ENCODE measurements at places on chromosomes 6 and 20.

DNA sequence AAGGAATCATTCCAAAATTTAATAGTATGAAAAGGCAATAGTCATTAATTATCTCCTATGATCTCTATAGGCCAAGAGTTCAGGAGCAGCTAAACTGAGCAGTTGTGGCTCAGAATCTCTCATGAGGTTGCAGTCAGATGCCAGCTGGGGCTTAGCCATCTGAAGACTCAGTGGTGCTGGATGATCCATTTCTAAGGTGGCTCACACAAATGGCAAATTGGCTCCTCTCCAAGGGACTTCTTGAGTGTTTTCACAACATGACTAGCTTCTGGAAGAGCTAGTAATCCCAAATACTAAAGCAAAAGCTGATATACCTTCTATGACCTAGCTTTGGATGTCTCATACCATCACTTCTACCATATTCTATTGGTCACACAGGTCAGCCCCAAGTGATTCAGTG lies 104.2 kb downstream of the HAO1 start:
- DNase-seq, result no peak

- no peak for DNase-seq
Observed at GRCh38 chr6:73393278-73393677, 1.4 kb upstream of the DDX43 start.

DNA sequence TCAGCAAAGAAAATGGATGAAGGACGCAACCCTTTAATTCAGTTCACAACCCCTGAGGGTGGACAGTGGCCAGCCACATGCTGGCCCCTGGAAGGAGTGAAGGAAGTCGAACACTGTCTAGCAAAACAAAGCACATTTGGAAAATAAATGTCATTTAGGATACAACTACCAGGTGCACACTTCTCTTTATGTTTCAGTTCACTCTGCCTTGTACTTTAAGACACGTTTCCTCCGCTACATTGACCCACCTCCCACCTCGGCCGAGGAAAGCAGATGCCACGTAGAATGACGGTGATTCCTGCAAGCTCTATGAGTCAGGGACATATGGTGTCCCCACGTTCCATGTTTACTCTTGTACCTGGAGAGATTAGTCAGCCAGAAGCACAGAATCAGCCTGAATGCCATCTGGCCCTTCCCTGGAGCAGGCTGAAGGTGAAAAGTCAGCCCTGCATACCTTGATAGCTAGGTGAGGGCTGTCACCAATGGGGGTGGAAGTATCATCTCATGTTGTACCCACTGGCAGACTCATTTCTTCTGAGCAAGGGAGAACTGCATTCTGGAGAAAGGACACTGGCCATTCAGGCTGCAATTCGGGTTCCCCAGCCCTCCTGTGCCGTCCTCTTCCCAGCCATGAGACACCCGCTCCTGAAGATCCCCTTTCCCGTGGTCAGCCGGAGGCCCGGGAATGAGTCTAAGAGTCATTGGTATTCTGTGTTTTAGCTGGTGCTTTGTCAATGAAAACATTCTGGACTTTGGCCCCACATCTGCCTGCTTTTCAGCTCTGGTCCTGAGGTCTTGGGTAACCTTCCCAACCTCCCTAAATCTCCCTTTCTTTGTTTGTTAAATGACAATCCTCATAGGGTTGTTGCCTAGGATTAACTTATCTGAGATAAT lies 60.6 kb downstream of the FOXA2 start:
- DNase-seq, result peak; percentile 74

- no peak for DNase-seq
Observed at GRCh38 chr6:99091985-99092384, 144.2 kb upstream of the FBXL4 start.

Data from vagina (tissue), 2 donors.